Hematopoietic multipotent progenitor cell treated with erythropoietin and hydrocortisone succinate and interleukin-3 and kit ligand, for 4 days (in vitro differentiated cells): ENCODE measurements at places on chromosomes 7 and 10.

- DNase-seq, result no peak
Measured at GRCh38 chr7:157309988-157310668, 26.7 kb upstream of the DNAJB6 start.

DNA sequence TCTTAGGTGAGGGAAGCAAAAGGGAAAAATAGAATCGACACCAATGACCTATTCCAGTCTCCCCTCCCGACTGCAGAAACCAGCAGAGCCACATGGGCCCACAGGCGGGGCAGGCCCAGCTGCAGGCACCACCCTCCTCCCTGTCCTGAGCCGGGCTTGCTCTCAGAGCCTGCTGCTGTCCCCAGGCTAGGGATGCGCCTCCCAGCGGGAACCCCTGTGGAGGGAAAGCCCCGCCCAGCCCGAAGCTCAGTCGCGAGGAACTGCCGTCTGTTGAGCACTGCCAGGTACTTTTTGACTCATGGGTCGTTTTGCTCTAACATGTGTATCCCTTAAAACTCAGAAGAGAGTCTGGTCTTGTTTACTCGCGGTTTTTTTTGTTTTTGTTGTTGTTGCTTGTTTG is 124.5 kb upstream of the RET start:
- DNase-seq, result no peak

DNA sequence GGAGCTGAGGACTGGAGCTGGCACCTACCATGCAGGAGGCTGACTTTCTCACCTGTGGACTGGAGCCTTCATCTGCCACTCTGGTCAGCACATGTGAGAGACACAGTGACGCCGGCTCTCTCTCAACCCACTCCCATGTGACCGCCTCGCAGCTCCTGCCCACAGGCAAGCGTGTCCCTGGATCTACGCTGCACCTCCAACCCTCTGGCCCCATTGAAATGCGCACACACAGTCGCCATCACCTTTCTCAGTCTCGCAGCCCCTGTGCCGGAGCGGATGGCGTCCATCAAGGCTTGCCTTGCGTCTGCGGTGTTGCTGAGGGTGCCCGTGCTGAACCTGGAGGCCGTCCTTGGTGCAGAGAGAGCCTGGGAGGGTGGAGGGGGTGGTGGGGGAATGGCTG is 242.2 kb upstream of the GRB10 start:
- DNase-seq, result no peak

- peak; percentile 61 for DNase-seq
Measured at GRCh38 chr7:140390466-140391190, 7.7 kb downstream of the SLC37A3 start.

- peak; percentile 12 for DNase-seq
Measured at GRCh38 chr10:62760401-62760800, 44.1 kb upstream of the ADO start.

DNA sequence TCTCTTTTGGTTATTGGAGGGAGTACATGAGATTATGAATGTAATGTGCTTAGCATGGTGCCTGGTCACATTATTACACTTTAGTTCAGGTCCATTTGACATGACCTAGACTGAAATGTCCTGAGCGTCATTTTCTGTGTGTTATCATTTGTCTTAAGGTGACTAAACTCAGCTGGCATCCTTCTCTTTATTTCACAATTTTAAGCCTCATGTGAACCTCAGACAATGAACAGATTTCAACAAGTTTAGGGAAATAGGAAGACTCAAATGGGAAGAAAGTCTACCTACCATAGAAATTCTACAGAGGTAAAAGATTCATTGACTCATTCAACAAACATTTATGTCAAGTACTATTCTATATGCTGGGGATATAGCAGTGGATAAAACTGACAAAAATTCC is 70.2 kb upstream of the EXOC6 start:
- DNase-seq, result no peak

- no peak for DNase-seq
Measured at GRCh38 chr7:79217468-79217867, 236.0 kb downstream of the MAGI2 start.

DNA sequence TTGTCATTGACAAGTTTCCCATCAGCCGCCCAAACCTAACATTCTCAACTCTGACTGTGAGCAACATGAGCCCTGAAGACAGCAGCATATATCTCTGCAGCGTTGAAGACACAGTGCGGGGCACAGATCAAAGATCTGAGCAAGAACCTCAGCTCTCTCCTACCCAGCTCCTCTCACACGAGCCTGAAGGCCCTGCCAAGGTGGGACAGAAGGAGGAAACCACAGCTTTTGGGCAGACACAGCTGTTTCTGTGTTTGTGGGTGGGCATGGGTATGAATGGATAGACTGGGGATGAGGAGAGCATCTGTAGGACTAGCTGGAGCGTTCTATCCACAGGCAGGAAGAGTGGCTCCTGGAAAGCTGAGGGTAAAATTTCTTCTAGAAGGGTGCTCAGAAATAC is 8.5 kb upstream of the PRSS1 start:
- DNase-seq, result no peak

DNA sequence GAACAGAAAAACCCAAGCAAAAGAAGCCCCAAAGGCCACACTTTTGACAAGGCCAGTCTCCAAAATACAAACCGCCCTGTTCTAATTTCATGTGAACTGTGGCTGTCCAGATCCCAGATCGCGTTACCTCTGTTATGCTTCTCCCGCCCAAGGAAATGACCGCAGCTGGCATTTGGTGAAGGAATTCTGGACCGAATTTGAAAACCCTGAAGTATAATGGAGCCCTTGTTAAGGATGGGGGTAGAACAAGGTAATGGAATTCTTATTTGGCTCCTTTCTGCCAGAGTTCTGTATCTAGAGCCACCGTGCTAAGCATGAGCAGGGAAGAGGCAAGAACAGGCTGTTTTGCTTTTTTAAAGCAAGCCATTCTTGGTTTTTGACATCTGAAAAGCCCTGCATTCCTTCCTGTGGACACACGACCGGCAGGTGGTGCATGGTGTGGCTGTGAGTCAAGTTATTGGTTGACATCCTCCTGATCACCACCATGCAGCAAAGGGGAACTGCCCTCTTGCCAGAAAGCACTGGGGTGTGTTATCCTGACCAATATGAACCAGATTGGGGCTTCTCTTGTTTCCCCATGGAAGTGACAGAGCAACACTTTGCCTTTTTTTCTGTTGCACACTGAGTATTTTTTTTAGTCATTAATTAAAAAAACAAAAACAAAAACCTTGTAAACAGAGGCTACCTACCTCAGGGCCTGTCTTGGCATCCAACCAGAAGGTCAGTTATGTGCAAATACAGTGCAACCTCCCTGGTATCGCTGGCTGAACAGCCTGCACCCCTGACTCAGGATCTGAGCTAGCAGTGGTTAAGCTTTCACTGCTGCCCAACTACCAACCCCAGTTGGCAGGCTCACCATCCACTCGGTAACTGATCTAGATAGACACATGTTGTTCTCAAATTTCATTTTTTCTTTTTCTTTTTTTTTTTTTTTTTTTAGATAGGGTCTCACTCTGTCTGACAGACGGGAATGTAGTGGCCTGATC is 14.2 kb downstream of the UCMA start:
- peak; percentile 70 for DNase-seq

- peak; percentile 54 for DNase-seq
Measured at GRCh38 chr10:3468919-3469638, 296.5 kb upstream of the PITRM1 start.

- peak; percentile 10 for DNase-seq
Measured at GRCh38 chr7:29538389-29538788, 25.2 kb upstream of the PRR15 start.

DNA sequence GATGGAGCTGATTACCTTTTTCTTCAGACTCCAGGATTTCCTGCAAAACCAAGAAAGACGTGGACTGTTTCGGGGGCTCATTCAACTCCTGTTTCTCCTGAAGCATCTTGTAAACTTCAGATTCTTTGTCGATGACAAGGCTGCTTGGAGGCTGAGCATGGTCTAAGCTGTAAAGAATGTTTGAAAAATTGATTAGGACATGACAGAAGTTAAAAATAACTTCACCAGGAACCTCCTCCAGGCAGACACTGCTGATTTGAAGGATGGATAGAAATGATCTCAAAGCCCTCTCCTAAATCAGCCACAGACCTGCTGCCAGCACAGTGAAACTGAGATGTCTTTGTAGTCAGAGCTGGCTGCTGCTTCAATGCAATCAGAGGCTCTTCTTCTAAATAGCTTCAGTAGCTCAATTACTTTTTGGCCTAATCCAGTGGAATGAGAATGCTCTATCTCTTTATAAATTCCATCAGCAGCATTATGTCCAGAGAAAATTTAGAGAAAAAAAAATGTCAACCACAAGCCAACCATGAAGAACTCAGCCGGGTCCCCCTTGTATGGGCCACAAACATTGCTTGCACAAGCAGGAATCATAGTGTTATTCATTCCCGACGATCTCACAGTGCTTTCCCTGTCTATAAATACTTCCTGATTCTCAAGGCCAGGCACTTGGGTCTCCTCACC is 43.5 kb downstream of the PDLIM1 start:
- DNase-seq, result no peak

- DNase-seq, result no peak
Measured at GRCh38 chr10:36248304-36248981, 606.3 kb upstream of the FZD8 start.

DNA sequence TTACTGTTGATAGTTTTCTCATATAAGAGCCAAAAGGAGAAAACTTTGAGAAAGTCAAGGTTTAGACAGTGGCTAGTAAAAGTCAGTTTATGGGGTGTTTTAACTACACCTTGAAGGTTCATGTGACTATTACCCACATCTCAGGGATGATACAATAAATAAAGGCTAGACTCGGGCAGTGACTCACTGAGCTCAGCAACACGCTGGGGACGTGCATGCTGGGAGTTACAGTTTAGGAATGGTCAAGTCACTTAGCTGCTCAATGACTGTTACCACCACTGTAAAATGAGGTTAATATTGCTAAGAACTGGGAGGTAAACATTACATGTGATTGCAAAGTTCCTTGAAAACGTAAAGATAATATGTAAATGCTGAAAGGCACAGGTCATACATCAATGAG is 1254.4 kb upstream of the PHF14 start:
- no peak for DNase-seq

- no peak for DNase-seq
Measured at GRCh38 chr10:37703833-37704382, 153.5 kb downstream of the ZNF248 start.

- DNase-seq, result no peak
Measured at GRCh38 chr10:117500456-117500855, 42.1 kb upstream of the EMX2 start.

- peak; percentile 94 for DNase-seq
Measured at GRCh38 chr10:71747551-71748523, 25.5 kb downstream of the VSIR start.

GRCh38 chr7:82294865-82295264 is 148.7 kb downstream of the CACNA2D1 start:
- no peak for DNase-seq

DNA sequence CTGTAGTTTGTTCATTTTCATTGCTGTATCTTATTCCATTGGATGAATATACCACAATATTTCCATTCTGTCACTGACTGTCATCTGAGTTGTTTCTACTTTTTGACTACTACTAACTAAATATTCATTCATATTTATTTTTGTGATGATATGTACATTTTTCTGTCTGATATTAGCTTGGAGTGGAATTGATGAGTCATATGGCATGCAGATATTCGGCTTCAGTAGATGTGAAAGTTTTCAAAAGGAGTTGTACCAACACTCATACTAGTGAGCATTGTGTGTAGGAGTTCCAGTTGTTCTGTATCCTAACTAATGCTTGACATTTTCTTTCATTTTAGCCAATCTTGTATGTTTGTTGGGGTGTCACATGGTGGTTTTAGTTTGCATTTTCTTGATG is 7.7 kb downstream of the RUNDC3B start:
- no peak for DNase-seq

DNA sequence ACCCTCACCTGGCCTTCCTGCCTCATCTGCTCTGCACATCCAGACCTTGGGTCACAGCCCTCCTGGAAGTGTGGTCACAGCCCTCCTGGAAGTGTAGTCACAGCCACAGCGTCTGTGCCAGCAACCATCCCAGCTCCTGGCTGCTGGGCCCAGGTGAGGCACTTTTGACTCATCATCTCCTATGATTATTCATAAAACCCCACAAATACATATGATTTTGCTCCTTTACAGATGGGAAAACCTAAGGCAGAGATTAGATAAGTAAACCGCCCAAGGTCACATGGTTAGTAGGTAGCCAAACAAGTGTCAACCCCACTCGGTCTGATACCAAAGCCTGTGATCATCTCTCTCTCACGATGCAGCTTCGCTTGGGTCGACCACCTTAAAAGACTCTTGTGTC is 94.3 kb downstream of the PRLHR start:
- DNase-seq, result no peak

DNA sequence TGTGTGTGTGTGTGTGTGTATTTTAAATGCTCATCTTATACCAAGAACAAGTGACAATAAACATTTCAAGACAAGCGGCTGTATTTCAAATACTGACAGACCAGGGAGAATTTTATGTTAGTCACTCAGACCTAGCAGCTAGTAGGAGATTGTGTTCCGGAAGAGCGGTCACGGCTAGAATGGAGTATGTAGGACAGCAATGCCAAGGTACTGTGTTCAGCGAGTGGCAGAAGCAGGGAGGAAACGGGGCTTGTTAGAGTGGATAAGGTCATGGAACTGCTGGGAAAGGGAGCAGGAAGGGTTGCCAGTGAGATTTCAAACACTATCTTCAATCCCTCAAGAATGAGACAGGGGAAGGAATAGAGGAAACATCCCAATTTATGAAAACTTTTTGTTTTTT is 260.5 kb upstream of the PITRM1 start:
- DNase-seq, result no peak

GRCh38 chr10:34181553-34182300 is 633.4 kb downstream of the PARD3 start:
- DNase-seq, result no peak

- DNase-seq, result no peak
Measured at GRCh38 chr10:110002801-110003523, 4.8 kb upstream of the ADD3 start.

GRCh38 chr7:74057987-74058386 is 25.6 kb upstream of the LIMK1 start:
- no peak for DNase-seq

DNA sequence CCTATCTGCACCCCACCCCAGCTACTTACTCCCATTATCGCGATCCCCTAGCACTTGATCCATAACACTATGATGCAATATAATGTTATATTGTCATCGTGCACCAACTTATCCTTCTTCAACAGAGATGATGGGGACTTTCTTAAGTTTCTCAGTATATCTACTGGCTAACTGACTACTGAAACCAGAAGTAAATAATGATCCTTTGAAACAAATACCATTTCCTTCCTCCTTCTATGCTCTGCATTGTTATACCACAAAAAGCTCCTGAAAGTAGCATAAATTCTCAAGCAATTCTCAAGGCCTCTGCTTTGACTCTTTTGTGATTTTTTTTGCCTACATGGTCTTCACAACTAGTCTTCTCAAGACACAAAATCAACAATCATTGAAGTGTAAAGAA is 68.9 kb downstream of the HTR7 start:
- peak; percentile 9 for DNase-seq
